ENCODE measurements at places on chromosomes 11 and 22.

DNA sequence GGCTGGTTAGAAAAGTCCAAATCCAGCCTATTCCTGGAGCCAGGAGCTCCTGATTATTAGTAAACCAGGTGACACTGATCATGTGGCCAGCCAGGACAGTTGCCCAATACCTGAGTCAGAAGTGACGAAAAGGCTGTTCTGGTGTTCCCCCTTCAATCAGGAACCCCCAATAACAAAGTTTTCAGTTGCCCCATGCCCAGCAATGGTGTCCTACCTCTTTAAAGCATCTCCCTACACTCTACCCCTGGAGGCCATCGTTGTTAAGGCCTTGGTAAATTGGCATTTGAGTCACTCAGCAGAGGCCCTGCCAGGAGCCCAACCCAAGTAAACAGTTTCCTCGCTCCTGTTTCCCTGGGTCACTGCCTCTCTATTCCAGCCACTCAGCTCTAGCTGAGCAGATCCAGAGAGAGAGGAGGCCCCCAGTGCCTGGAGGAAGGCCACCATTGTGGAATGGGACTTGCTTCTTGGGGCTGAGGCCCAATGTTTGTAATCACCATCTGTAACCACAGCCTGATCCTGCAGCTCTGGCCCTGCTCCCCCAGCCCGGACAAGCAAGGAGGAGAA, 25.0 kb downstream of the ARHGAP1 start:
- peak; percentile 67 for DNase-seq

DNA sequence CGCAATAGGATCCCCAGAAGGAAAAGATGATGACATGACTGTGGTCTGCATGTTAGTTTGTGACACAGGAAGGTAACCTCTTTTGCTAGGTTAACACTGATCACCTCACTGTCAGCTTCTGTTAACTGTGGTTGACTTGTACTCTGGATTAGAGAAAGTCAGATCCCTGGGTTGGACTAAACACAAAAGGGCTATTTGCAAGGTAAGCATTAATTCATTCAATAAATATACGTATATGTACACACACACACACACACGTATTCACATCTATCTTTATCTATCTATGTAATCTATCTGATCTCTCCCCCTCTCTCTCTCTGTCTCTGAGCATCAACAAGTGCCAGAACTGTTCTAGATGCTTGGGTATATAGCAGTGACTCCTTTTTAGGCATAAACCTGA, 136.1 kb upstream of the SNX19 start:
- DNase-seq: no peak

DNA sequence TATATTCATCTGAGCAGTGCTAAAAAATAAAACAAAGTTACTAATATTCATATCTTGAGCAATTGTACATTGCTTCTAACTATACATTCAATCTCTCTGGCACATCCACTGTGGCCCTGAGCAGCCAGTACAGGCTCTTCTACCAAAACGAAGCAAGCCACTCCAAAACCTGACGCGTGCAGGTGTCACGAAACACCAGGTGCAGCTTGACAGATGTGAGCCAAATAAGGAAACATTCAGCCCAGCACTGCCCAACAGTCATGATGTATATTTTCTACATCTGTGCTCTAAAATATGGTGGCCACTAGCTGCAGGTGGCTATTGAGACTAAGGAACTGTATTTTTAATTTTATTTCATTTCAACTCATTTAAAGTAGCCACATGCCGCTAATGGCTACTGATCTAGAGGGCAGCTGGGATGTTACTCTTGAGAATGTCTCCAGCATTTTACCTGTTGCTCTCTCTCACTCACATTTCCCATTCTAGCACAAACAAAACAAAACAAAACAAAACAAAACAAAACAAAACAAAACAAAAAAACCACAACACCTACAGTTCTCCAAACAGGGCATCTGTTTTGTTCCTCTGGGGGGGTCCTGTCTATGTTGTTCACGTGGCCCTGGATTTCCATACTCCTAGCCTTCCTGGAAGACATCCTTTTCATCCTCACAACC, 77.7 kb downstream of the LARGE1 start:
- DNase-seq: no peak

- no peak for DNase-seq
Measured at GRCh38 chr22:41501209-41501608, 32.3 kb downstream of the ACO2 start.

GRCh38 chr11:134050541-134051383, 18.1 kb upstream of the JAM3 start:
- DNase-seq: no peak

- peak; percentile 30 for DNase-seq
Measured at GRCh38 chr22:33605221-33605620, 315.1 kb downstream of the LARGE1 start.

GRCh38 chr11:100072131-100072530, 615.0 kb upstream of the ARHGAP42 start:
- DNase-seq: no peak

GRCh38 chr11:124842305-124842704, 22.9 kb upstream of the ROBO3 start:
- DNase-seq: no peak

- peak; percentile 64 for DNase-seq
Measured at GRCh38 chr11:110376711-110377324, 52.9 kb upstream of the FDX1 start.

- no peak for DNase-seq
Measured at GRCh38 chr11:82405421-82405820, 328.2 kb downstream of the FAM181B start.

- no peak for DNase-seq
Measured at GRCh38 chr11:66708094-66708493, 20.9 kb downstream of the SPTBN2 start.

- no peak for DNase-seq
Measured at GRCh38 chr11:70603114-70603755, 204.9 kb downstream of the CTTN start.

GRCh38 chr11:76649851-76650372, 20.6 kb downstream of the LRRC32 start:
- DNase-seq: no peak

DNA sequence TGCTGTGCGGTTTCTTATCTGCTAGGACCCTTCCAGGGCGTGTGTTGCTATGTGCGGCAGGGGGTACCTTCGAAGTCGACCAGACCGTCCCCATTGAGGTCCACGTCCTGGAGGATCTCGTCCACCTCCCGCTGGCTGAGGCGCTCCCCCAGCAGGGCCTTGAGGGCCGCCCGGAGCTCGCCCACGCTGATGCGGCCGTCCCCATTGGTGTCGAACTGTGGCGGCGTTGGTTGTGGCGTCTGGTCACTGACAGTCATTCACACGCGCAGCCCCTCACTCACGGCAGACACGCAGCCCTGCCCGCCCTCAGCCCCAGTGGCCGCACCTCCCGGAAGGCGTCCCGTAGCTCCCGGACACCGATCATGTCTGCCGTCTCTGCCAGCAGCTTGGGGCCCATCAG, 3.5 kb downstream of the CABP2 start:
- no peak for DNase-seq

GRCh38 chr11:104625246-104625645, 273.0 kb downstream of the CASP12 start:
- peak; percentile 10 for DNase-seq

DNA sequence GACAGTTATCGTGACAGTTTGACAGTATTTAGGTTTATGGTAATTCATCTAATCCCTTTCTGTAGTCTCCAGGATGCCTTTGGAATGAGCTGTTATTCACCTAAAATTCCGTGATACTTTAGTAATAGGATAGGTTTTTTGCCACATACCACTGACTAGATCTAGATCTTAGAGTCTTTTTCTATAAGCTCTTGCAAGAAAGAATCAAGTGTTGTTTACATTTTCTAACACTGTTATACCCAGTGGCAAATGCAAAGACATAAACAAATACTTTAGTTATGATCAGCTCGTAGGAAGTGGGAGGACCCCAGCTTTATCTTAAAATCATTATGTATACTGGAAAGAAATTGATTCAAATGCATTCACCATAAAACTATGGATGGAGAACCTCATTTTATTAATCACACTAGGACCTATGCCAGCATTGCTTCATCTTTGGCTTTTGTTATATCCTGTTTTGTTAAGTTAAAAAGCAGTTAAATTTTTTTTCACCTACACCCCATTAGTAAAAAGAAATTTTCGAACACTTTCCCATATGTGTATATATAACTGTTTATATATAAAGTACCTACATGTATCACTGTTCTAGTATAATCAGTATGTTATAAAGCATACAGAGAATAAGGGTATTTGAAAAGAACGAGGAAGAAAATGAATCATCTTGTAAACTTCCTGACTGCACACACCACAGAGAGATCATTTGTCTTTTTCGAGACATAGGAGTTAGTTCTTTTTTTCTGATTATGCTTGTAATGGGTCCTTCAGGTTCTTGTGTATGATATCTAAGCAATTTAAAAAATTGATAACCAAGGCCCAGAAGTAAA, 60.9 kb downstream of the PDHX start:
- DNase-seq: no peak

DNA sequence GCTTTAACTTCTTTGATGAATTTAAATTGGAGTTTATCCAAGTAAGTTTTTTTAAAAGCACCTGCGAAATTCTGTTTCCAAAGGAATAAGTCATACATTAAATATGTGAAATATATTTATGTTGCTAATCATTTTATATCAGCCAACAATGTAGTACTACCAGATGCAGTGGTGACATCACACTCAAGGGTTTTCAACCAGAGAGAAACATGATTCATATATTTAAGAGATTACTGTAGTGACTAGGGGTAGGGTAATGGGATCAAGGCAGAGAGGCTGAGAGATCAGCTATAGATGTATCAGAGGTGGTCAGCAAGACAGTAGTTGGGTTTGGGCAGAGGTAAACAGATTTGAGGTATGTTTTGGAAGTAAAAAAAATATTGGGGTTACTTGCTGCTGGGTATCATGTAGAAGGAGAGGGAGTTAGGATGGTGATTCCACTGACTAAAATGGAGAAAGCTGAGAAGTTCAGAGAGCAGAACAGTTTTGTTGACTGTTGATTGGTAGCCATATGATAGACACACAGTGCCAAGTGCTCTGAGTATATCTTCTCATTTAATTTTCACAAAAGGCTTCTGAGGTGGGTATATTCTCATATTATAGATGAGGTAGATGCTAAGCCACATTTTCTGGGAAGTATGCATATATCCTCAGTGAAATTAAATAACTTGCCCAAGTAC, 39.4 kb downstream of the CEP57 start:
- DNase-seq: no peak

GRCh38 chr11:106642331-106642730, 375.9 kb downstream of the GUCY1A2 start:
- no peak for DNase-seq

GRCh38 chr22:37232140-37232998, 11.7 kb downstream of the RAC2 start:
- DNase-seq: no peak

GRCh38 chr11:95705485-95706124, 84.0 kb downstream of the FAM76B start:
- DNase-seq: peak; percentile 69

GRCh38 chr22:46072110-46072881, 78.0 kb upstream of the PPARA start:
- no peak for DNase-seq

- DNase-seq: no peak
Measured at GRCh38 chr11:3222003-3222855, 3.6 kb upstream of the MRGPRG start.

DNA sequence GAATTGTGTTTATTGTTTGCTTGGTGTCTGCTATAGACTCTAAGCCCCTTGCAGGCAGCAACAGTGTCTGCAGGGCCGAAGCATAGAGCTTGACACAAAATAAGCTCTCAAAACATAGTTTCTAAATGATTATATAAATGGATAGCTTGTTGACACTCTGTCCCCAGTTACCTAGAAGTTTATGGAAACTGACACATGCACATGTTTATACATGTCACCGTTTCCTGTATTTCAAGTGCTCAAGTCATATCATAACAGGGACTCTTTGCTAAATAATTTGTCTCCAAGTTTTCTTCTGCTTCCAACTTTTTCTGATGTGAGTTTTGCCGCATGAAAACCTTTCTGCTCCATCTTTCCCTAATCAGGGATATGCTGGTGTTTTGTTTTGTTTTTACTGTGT, 3.7 kb upstream of the OR6X1 start:
- DNase-seq: no peak

DNA sequence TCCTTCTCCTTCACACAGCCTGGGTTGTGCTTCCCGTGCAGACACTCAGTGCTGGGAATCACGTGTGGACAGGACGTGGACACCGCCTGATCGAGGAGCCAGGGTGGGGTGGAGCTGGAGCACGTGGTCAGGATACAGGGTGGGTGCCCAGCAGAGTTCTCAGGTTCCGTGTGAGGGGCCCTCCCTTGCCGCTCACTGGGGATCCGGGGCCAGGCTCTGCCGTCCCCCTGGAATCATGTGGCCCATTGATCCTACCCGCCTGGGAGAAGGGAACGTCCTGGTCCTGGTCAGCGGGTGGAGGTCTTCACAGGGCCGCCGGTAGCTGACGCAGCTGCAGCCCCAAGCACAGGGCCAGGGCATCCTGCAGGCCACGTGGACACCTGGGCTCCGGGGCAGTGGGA, 397.7 kb downstream of the TBC1D22A start:
- DNase-seq: no peak

DNA sequence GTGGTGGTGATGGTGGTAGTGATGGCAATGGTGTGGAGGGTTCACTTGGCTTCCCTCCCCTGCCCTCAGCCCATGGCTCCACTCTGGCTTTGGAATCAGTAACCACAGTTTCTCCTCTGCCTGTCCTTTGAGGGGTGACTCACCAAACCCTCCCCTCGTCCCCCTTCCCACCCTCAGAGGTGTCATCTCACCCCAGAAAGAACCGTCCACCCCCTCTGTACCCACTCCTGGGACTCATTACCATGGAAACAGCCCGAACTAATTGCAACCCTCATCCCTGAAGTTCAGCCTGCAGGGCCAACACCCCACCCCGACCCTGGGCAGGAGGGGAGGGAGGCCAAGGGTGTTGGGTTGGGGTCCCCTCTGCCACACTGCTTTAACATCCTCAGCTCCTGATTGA, 26.6 kb downstream of the PHLDB1 start:
- no peak for DNase-seq

GRCh38 chr11:69005183-69005630, 7.8 kb downstream of the MRGPRF start:
- no peak for DNase-seq

DNA sequence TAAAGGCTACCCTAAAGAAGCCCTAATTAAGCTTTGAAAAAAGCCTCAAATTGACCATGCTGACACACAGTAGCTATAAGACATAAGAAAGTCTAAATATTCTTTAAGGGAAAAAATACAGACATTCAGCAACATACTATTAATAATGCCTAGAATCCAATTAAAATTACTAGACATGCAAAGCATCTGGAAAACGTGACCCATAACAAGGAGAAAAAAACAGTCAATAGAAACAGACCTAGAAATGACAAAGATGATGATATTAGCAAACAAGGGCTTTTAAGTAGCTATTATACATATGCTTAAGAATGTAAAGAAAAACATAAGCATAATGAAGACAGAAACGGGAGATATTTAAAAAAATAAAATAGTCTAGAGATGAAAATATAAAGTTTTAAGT, 63.7 kb upstream of the MYOD1 start:
- DNase-seq: no peak

- no peak for DNase-seq
Measured at GRCh38 chr11:24585192-24585591, 88.3 kb downstream of the LUZP2 start.

DNA sequence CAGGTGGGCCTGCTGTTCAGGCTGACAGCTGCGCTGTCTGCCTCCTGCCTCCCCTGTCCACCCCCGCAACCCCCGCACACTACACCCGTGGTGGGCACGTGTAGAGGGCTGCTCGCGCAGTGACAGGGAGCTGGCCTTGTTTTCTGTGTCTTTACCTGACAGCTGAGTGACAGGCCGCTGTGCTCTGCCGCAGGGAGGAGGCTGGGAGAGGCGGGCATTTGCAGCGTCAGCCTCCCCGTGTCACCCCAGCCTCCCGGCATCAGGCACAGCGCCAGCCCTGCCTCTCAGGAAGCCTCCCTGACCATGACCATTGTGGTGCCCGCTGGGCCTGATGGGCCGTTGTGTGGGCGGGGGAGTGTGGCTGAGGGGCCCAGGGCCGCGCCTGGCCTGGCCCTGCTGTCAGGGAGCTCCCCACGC, 32.0 kb upstream of the RELT start:
- DNase-seq: no peak
